ENCODE measurements at places on chromosomes 6 and 20.

- H3K4me1 ChIP-seq, result no peaks in the 10 kb centered on the region
- no peak overlapping the region for H3K4me3 ChIP-seq
- no peak overlapping the region for H3K27ac ChIP-seq
- no peaks in the 10 kb centered on the region for H3K27me3 ChIP-seq
- no peaks in the 10 kb centered on the region for H3K36me3 ChIP-seq
Measured at GRCh38 chr20:17909869-17910321, 58.7 kb downstream of the SNX5 start.

DNA sequence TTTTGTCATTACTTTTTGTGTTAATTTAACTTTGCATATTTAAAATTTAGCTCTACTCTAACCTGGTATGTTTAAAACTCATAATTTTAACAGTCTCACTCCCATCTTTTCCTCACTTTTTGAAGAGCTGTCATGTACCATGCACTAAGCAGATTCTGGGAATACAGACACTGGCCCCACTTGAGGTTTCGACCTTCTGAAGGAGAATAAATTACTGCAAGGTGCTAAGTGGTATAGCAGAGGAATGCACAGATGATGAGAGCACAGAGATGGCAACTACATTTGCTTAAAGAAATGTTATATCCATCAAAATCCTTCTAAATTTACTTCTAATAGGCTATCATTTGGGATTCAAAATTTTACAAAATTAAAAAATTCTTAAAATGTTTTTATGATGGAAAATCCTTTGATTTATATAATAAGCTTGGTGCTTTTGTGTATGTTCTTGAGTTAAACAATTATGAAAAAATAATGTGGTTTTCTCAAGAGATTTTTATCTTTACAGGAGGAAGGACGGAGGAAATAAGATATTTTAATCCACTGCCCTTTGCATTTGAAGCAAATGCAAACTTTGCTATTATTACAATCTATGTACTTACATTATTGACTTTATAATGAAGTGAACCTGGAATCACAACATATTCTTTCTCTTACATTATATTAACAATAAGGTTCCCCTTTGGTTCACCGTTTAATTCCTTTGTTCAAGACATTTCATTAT lies 79.3 kb downstream of the AHI1 start:
- H3K27me3 ChIP-seq, result no peaks in the 10 kb centered on the region
- H3K36me3 ChIP-seq, result no peaks in the 10 kb centered on the region
- no peak for DNase-seq
- H3K4me3 ChIP-seq, result no peak overlapping the region
- H3K27ac ChIP-seq, result no peak overlapping the region
- H3K4me1 ChIP-seq, result no peaks in the 10 kb centered on the region

- no peaks in the 10 kb centered on the region for H3K4me1 ChIP-seq
- no peak overlapping the region for H3K4me3 ChIP-seq
- DNase-seq, result no peak
- H3K27me3 ChIP-seq, result peaks cover 5% of the 10 kb centered on the region
- H3K36me3 ChIP-seq, result no peaks in the 10 kb centered on the region
Measured at GRCh38 chr20:17443131-17443858, 87.9 kb downstream of the BFSP1 start.

DNA sequence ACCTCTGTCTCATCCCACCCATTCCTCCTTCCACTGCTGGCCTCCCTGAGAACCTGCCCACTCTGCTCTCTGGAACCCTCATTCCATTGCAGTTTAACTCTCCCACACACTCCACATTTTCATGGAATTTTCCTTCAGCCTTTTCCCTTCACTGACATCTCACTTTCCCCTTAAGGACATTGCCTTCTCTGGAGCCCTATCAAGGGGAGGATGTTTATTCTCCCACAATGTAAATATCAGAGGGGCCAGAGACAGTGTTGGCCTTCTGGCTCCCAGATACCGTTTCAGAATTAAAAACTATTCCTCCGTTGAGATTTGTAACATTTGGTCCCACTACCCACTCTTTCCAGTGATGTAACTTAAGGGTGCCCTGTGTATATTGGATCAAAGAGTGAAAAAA lies 199.5 kb upstream of the KCNK16 start:
- no peaks in the 10 kb centered on the region for H3K36me3 ChIP-seq
- H3K4me1 ChIP-seq, result no peaks in the 10 kb centered on the region
- H3K4me3 ChIP-seq, result no peak overlapping the region
- DNase-seq, result no peak
- no peaks in the 10 kb centered on the region for H3K27me3 ChIP-seq

DNA sequence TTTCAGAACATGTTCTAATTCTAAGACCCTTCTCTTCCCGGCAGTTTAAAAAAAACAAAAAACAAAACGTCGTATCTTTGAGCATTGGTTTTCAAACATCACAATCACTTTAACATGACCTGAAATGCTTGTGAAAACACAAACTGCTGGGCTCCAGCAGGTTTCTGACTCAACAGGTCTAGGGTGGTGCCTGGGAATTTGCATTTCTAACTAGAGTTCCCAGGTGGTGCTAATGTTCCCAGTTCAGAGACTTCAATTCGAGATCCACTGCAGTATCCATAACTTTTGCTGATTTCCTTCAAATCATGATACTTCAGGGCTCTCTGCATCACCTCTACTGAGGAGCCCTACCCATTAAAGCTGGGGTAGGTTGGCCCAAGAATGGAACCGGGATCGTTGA lies 850 bp upstream of the SMPDL3A start:
- H3K27ac ChIP-seq, result peak overlapping the region; percentile 99
- H3K4me1 ChIP-seq, result peaks cover 24% of the 10 kb centered on the region

GRCh38 chr6:30887901-30888815 lies 3.8 kb downstream of the DDR1 start:
- no peak overlapping the region for H3K4me3 ChIP-seq
- H3K36me3 ChIP-seq, result no peaks in the 10 kb centered on the region
- no peak for DNase-seq
- H3K27me3 ChIP-seq, result no peaks in the 10 kb centered on the region
- peaks cover 8% of the 10 kb centered on the region for H3K4me1 ChIP-seq

- H3K27ac ChIP-seq, result no peak overlapping the region
- H3K4me3 ChIP-seq, result no peak overlapping the region
- DNase-seq, result no peak
Measured at GRCh38 chr6:99136488-99136887, 188.7 kb upstream of the FBXL4 start.

DNA sequence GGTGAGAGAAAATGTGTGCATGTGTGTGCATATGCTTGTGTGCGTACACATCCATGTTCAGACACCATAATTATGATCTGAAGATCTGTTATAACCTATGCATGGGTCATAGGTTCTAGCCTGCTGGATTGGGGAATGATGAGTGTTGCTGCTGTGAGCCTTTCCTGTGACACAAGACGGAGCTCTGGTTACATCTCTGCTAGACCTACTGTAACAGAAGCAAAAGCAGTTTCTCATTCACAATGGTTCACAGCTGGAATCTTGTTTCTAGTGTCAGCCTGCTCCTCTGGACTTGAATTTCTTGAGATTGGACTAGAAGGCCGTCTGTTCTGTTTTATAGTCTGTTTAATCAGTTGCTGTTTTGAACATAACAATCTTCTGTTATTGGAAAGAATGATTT lies 40.1 kb downstream of the DEFB114 start:
- no peak overlapping the region for H3K4me3 ChIP-seq
- no peaks in the 10 kb centered on the region for H3K27me3 ChIP-seq
- no peak overlapping the region for H3K27ac ChIP-seq
- no peaks in the 10 kb centered on the region for H3K36me3 ChIP-seq

- no peak overlapping the region for H3K4me3 ChIP-seq
- H3K36me3 ChIP-seq, result no peaks in the 10 kb centered on the region
- H3K27me3 ChIP-seq, result no peaks in the 10 kb centered on the region
- H3K27ac ChIP-seq, result no peak overlapping the region
- DNase-seq, result no peak
Measured at GRCh38 chr6:15148356-15148946, 97.4 kb upstream of the JARID2 start.

DNA sequence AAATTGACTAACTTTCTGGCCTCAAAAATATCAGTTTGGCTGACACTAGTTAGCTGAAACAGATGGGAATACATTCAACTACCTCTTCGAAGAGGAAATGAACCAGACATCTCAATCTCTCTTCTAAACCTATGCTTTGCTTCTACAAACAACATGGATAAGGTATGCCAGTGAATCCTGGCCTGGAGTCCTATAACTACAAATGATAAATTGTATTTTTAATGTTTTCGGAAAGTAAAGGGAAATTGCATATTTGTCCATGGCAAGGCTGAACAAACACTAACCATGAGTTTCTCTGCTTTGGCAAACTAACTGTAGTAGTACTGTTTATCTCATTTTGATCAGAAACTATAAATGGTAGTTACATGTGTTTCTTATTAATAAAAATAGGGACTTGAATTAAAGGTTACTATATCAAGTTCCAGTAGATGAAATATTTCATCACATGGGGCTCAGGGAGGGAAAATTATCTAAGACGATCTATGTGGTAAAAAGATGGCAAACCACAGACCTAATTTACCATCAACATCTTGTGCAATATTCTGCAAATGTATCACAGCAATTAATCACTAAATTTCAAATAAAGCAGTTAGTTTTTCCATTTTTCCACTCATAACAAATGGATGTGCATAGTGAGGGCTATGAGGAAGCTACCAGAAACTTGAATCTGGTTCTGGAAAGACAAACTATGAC lies 76.8 kb downstream of the COL12A1 start:
- H3K36me3 ChIP-seq, result no peaks in the 10 kb centered on the region
- no peak for DNase-seq
- no peaks in the 10 kb centered on the region for H3K4me1 ChIP-seq

- no peaks in the 10 kb centered on the region for H3K4me1 ChIP-seq
- no peaks in the 10 kb centered on the region for H3K27me3 ChIP-seq
- no peak for DNase-seq
- H3K36me3 ChIP-seq, result no peaks in the 10 kb centered on the region
Measured at GRCh38 chr6:79802657-79803300, 144.6 kb downstream of the ELOVL4 start.

DNA sequence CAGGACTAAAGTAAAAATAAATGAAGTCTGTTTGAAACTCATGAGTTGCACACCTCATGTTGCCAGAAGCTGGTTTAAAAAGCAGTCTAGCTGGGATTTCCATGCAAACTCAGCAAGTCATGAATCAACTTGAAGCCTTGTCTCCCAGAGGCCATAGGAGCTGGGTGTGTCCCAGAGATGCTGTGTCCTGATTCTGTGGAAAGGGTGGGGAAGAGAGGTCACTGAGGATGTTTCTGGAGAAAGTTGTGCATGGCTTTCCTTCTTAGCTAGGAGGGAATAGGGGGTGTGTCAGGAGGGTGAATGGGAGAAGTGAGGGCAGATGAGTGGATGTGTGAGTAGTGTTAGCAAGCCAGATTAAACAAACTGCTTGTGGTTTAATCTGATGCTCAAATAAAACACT lies 111.3 kb downstream of the ADAT2 start:
- no peak overlapping the region for H3K27ac ChIP-seq
- H3K36me3 ChIP-seq, result no peaks in the 10 kb centered on the region
- H3K4me3 ChIP-seq, result no peak overlapping the region
- no peaks in the 10 kb centered on the region for H3K4me1 ChIP-seq

Measured in pancreas (tissue), 10 donors.